ENCODE measurements at places on chromosomes 11 and 22.

DNA sequence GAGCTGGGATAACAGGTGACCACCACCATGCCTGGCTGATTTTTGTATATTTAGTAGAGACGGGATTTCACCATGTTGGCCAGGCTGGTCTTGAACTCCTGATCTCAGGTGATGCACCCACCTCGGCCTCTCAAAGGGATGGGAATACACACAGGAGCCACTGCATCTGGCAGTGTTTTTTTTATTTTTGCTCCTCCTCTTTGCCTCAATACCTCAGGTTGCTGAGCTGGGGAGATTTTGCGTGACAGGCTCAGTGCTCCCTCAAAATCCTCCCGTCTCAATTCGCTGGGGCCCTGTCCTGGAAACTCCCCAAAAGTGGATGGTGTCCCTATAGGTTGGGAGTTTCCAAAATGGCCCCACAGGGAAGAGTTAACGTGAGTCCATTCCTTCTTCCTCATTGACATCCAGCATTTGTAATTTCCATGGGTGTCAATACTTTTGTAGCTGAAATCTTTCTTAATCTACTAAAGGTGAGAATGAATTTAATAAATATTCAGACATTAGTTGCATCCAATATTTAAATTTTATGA, 71.8 kb downstream of the GGTLC2 start:
- no peak for DNase-seq

DNA sequence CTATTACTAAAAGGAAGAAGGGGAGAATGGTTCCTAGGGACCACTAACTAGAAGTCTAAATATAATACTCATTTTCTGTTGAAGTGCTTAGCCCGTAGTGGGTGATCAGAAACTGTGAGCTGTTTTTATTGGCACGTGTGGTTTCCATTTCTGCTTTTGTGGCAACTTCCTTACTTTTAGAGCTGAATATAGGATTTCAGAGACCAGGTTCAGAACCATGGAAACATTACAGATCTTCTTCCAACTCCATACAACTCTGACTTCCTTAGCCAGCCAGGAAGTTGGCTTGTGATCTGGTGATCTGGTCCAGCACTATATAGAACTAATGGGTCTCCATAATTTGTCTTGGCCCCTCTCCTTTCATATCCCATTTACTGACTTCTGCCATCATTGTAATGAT, 2.6 kb upstream of the ME3 start:
- DNase-seq, result no peak

GRCh38 chr11:125591649-125592304, 875 bp upstream of the STT3A start:
- DNase-seq, result no peak

- DNase-seq, result no peak
These were observed 69.9 kb downstream of the FAM168A start for GRCh38 chr11:73528013-73528412.

DNA sequence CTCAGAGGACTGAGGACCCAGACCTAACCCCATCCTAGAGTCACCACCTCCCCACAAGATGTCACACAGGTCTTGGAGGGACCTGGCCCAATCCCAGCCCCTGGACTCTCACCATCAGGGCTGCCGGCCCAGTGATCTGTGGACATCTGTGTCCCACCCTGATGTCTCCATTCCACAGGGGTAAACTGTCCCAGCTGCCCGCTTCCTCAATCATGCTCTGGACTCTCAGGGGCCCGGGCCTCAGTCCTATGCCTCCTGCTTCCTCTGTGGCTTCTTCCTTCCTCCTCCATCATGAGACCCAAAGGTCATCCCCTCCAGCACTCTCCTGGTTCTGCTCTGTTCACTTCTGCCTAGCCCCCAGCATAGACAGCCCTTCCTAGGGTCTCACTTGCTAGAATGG, 32.2 kb downstream of the ARAP1 start:
- no peak for DNase-seq

DNA sequence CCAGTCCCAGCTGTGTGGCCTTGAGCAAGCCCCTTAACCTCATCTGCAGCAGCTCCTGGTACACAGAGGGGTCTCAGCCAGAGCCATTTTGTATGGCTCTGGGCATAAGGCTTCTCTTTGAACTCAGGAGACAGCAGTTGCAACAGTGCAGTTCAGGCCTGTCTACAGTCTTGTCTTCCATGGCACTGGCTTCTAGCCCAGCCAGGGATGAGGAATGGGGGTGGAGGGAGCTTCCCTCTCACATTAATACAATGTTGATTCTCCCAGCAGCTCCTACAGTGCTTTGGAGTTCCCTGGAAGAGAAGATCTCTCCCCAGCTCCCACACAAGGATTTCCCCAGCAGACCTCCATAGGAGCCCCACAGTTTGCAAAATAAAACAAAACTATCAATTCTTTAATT, 350.2 kb downstream of the BUD13 start:
- DNase-seq, result no peak

DNA sequence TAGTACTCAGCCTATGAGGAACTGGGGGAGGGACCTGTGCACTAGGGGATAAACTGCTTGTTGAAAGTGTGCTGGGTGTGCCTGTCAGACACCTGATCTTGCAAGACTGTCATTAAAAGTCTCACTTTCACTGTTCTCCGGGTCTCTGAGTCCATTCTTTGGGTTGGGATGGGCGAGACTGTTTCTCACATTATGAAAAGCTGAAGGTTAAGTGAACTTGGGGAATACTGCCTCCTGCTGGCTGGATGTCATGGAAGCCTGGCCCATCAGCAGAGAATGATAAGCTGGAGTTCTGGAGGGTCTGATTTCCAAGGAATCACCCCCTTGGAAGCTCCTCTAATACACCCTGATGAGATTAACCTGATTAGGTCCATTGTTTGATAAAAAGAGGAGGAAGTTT, 9.0 kb upstream of the VPREB1 start:
- DNase-seq, result no peak

DNA sequence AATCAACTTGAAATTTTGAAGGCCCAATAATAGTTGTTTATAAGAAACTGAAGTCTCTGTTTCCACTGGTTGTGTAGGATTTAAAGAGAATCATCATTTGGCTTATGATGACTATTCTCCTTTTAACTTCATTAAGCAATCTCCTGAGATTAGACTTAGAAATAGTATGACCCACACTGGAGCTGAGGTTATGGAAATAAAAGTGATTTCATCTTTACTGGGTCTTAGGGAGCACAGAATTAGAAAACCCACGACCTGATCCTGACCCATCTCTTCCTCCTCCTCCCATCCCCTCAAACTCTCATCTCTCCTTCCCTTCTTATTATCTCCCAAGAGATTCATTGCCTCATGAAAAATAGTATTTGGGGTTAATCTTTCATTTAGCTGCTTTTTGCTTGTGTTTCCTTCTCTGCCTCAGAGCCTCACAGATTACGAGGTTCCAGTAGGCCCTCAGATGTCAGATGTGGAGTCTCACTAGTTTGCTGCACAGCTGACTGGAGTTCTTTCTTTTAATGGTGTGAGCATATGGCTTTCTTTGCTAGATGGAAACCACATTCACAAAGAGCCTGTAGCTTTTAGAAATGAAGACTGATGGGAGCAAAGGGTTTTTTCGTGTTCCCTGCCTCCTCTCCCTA, 85.0 kb downstream of the ALX4 start:
- no peak for DNase-seq

GRCh38 chr22:49582181-49582580, 245.5 kb downstream of the BRD1 start:
- DNase-seq, result no peak

DNA sequence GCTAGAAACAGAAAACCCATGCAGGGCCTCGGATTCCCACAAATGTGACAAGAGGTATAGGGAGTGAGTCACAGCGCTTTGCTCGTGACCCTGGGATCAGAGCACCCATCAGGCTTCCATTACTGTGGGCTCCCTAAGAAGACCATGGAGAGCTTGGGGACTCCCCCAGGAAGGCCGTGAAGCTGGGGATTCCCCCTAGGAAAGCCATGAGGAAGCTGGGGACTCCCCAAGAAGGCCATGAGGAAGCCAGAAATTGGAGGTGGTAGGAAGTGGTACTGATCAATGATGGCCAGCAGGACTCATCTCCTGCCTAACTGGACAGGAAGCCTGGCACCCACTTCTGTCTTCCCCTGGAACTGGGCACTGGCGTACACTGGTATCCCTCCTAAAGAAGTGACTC, 10.1 kb upstream of the DCPS start:
- DNase-seq, result no peak

- DNase-seq, result no peak
These were observed 64.7 kb upstream of the TOP3B start for GRCh38 chr22:22047266-22047665.

DNA sequence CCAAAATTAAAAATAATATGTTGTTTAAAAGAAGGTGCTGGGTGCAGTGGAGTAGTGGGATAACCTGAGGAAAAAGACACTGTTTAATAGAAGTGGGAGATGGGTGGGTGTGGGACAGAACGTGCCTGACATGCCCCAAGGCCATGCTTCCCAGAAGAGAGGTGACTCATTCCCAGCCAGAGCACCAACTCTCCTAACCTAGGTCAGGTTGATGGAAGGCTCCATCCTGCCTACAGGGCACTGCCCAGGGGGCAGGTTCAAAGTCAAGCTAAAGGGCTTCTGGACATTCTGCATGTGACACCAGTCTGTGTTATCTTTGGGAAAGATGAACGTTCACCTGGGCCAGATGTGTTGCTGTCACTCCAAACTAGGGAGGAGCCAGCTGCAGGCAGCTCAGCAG, 453.1 kb downstream of the SOX6 start:
- DNase-seq, result no peak

DNA sequence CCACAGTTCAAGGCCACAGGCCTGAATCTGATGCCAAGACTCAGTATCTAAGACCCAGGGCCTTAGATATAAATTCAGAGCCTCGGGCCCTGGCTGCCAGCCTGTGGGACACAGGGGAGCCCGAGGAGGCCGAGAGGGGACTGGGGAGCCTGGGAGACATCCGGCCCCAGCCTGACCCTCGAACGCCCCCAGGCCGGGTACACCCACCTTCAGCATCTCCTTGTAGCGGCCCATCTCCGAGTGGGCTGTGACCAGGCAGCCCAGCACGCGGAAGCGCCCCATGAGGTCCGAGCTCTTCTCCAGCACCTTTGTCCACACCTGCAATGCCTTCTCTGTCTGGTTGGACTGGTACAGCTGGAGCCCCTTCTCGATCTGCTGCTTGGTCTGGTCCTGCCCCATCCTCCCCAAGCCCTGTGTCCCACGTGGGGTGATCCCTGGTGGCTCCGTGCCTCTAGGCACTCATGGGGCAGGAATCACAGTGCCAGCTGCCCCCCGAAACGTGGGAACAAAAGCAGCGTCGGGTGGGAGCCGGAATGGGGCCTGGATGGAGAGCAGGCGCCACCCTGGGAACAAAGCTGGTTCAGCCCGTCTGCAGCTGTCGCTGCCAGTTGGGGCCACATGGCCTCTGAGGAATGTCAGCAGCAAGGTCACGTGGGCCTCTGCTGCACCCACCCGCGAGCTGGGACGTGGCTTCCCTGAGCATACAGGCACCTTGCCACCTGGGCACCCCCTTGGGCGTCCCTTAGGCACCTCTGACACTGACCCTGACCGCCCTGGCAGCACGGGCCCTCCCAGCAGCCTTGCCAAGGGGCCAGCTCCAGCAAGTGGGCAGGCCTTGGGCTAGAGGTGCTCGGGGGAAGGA, at the start of gene RAPSN:
RAPSN (minus strand) TSS at position 571 of the 862 bp plus-strand sequence; CDS start at position 399, 172 bp downstream.
- DNase-seq, result no peak

GRCh38 chr11:25775603-25776002, 556.3 kb upstream of the ANO3 start:
- no peak for DNase-seq

- no peak for DNase-seq
These were observed 26.1 kb downstream of the APIP start for GRCh38 chr11:34890089-34890488.

DNA sequence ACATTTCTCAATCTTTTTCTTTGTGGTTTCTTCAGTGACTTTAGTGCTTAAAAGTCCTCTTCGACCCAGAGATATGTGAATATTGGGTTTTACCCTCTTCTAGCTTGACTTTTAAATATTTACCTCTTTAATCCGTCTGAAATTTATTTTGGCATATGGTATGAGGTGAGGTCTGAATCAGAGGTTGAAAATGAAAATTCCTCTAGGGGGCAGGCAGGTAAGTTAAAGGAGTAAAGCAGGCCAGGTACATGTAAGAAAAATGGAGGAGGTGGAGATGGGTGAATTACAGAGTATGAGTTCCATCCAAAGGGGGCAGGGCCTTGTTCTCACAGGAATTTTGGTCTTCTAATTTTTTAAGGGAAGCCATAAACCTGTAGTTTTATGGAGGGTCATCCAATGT, 263.8 kb upstream of the NARS2 start:
- no peak for DNase-seq

DNA sequence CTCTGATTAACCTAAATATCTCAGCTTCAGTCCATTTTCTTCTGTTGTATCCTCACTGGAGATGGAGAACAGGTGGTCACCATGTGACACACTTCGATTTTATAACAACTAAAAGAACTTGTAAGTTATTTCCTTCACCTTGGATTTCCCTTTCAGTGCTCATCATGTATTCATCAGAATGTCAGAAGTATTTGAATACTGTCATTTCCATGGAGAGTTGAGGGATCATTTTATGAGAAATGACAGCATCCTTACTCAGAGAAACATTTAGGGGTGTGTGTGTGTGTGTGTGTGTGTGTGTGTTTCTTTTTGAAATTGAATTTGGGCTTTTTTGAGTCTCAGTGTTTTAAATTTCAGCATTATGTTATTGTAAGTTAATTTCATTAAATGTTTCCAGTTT, 205.8 kb downstream of the ARHGAP42 start:
- DNase-seq, result no peak

- no peak for DNase-seq
These were observed 156.8 kb downstream of the WNT11 start for GRCh38 chr11:76049511-76049910.

GRCh38 chr11:36417154-36417553, 92.9 kb downstream of the TRAF6 start:
- DNase-seq, result no peak

GRCh38 chr11:76086743-76087635, 119.3 kb downstream of the WNT11 start:
- no peak for DNase-seq

- DNase-seq, result no peak
These were observed 73.8 kb downstream of the FAM76B start for GRCh38 chr11:95715777-95716241.

DNA sequence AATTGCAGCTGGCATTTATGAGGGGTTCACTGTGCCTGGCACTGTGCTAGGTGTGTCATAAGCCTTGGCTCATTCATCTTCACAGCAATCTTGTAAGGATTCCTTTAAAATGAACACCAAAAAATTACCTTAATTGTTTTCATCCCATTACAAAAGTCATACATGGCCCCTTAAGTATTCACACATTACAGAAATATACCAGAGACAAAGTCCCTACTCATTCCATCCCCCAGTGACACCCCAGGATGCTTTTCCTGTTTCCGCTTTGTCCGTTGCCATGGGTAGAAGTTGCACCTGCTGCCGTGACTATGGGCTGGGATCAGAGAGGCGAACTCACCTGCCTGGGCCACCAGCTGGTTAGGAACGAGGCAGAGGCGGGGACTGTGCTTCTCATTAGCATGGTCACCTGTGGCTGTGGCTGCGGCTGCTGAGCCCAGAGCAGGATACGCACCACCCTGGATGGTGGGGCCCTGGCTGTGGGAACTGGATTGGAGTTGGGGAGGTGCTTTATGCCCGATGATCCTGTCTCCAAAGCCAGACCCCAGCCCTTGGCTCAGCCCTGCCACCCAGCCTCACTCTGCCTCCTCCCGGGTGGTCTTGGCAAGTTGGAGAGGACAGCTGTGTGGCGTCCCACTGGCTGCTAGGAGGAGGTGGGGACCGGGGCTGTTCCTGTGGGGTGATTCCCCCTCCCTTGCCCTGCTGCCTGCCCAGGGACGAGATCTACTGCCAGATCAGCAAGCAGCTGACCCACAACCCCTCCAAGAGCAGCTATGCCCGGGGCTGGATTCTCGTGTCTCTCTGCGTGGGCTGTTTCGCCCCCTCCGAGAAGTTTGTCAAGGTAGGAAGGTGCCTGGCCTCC, 60.8 kb downstream of the MYO7A start:
- no peak for DNase-seq
